IPS DF 6.9 (cell line): ENCODE measurements at places on chromosomes 4 and X.

DNA sequence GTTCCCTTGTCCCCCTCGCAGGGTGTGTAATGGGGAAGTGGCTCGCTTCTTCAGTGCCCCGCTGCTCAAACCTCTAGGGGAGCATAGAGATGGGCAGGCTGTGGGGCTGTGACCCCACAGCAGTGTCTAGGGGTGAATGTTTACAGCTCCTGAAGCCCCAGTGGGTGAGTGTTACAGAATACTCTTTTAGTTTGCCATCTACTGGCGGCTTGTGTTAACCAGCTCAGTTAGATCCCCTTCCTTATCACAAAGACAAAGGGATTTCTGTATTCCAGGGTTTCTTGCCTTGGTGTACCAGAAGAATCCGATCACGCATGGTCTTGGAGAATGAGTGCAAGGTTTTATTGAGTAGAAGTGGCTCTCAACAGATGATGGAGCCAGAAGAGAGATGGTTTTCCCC, 108.1 kb upstream of the IQCM start:
- DNase-seq = no peak

- DNase-seq = peak; percentile 43
These were observed 161.2 kb downstream of the EFNB1 start for GRCh38 chrX:68989865-68990606.

DNA sequence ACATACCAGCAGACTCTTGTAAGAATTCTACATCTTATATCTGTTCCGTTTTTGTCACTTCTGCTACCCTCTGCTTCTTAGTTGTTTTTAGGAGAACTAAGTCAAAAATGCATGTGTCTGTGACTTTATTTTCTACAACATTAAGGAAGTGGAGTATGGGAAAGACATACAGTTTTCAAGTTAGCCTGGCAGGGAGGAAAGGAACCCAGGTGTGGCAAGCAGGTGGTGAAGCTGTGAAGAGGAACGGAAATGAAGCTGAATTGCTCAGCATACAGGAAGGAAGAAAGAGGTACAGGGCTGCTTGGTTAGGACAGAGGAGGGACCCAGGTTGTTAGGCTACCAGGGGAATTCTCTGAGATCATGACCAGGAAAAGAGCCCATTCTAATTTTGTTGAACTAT, 9.4 kb downstream of the GPRIN3 start:
- DNase-seq = no peak

DNA sequence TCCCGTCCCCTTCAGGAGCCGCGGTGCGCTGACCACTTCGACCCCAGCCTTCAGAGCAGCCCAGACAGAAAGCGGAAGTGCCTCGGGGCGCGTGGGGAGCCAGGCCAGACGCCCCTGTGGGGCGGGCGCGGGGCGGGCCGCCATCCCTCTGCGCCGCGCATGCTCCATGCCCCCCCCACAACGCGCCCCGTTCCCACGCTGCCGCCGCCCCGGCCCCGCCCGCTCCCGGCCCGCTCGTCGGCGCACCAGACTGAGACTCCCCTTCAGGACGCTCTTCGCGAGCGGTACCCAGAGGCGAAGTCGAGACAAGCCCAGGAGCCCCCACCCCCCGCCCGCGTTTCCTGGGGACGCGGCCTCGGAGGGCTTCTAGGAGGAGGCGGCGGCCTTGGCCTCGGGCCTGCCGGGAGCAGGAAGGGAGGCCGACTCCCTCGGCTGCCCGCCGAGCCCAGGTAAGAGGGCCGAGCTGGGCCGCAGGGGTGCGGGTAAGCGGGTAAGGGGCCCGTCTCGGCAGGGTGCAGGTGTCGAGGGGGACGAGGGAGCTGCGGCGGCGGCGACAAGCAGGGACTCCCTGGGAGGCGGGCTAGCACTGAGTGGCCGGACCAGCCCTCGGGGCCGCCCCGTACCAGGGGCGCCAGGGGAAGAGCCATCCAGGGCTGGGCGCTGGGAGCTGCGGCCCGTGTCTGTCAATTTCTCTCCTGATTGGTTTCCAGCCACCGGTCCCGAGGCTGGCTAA, at the start of gene ZFP92:
ZFP92 (plus strand) TSS at position 218 of the 733 bp plus-strand sequence. CDS start 6,851 bp downstream, outside the sequence.
- no peak for DNase-seq

GRCh38 chrX:108148524-108148923, 56.9 kb downstream of the ATG4A start:
- no peak for DNase-seq

DNA sequence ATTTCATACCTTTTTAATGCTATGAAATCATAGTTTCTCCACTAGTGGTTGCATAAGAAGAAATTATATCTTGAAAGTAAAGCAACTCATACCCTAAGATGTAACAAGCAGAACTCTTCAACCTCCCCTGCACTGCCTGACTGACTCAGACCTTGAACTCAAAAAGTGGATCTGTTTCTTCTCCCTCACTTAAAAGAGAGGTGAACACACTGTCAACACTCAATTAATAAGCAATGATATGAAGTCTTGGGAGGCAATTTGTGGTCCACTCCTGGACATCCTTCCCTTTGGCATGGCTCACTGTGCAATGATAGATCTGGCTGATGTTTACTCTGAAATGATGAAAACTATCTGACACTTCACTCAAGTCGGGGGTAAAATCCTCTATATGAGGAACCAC, 282.0 kb upstream of the DKK2 start:
- no peak for DNase-seq

DNA sequence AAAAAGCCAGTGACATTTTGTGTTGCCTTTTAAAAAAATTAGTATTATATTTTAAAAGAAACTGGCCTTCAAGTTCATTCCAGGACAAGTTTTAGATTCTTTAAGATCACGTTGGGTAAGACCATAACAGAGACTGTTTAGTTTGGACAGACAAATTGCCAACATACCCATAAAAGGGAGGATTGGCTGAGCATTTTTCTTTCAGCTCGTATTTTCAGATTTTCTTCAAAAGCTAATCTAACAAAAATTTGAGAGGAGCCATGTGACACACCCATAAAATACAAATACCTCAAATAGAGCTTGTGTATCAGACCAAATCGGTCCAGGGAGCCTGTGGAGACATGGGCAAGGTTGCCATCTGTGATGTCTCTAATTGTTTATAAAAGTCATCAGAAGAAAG, 74.6 kb upstream of the C1QTNF7 start:
- DNase-seq = no peak

- no peak for DNase-seq
These were observed 1389.5 kb downstream of the FAM133A start for GRCh38 chrX:95063554-95063953.

DNA sequence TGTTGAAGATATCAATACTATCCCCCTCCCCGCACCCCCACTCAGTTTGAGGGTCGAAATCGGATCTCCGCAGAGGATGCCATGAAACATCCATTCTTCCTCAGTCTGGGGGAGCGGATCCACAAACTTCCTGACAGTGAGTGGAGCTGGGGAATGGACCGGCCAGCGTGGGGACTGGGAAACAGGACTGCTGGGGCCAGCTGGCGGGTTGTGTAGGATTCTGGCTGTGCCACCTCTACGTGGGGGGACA, 5.5 kb upstream of the USP11 start:
- DNase-seq = no peak

GRCh38 chrX:15856636-15857035, 2.0 kb upstream of the AP1S2 start:
- no peak for DNase-seq

- peak; percentile 64 for DNase-seq
These were observed 28.2 kb downstream of the NSD2 start for GRCh38 chr4:1899149-1900086.
